Karpas-422 (cell line): ENCODE measurements at places on chromosomes 2 and 18.
A peak's percentile ranks its signal among the peaks of the same experiment; 100 is the strongest.

DNA sequence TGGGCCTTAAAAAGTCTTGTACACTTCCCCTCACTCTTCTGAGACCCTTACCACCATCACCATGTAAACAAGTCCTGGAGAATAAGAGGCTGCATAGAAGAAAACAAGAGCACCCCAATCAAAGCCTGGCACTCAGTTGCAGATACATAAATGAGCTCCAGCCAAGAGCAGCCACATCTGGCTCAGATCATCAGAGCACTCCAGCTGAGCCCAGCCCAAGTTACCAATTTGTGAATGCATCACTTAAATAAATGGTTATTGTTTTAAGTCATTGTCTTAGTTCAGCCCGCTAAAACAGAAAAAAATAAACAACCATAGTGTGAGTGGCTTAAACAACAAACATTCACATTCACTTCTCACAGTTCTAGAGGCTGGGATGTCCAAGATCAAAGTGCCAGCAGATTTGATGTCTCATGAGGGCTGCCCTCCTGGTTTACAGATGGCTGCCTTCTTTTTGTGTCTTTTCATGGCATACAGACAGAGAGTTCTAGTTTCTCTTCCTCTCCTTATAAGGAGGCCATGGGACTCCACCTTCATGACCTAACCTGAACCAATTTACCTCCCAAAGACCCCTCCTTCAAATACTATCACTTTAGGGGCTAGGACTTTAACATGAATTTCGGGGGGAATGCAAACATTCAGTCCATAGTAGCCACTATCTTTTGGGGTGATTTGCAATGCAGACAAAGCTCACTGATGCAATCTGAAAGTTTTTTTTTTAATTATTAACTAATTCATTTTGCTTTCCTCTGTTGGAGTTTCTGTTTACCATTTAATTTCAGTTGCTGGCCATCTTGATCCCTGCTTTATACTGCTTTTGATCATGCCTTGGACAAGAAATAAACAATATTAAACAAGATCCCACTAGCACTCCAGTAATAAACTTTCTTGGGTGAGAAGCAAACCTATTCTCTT, 187.5 kb upstream of the ACVR2A start:
- no peak for DNase-seq

GRCh38 chr2:237344942-237345341, 69.0 kb downstream of the COL6A3 start:
- no peak for DNase-seq

- DNase-seq = no peak
These were observed 26.8 kb upstream of the SCRN3 start for GRCh38 chr2:174368691-174369090.

DNA sequence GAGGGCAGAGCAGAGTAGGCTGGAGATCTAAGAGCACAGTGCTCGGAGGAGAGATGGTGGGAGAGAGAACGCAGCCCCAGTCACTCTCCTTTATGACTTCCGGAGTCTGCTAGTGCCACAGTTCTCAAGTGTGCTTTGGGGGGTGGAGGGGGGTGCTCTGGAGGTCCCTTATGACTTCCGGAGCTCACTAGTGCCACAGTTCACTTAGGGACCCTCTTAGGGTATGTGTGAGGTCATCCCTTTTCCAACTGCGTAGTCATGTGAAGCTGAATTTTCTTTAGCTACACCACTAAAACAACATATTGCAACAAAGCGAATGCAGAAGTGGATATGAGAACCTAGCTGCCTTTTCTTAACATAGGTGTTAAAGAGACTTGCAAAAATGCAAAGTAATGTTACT, 153.7 kb upstream of the KCTD1 start:
- DNase-seq = no peak

GRCh38 chr2:149679286-149679685, 91.7 kb upstream of the MMADHC start:
- no peak for DNase-seq

DNA sequence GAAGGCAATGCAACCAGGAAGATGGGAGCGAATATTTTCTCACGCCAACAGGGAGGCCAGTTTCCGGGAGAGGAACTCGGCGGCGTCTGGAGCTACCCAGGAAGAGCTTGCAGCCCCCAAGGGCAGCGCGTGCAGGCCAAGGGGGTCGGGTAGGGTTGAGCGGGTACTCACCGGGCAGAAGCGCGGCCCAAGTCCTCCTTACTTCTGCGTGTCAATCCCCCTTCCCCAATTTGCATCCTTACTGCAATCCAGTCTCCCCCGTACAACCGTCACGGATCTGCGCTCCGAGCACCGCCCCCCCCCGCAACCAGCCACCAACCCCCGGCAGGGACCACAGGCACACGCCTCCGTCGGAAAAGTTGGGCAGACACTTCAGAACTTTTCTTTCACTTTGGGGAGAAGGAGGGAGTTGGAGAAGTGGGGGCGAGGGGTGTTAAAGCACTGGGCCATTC, 1.3 kb downstream of the ATP8B1 start:
- no peak for DNase-seq

- DNase-seq = no peak
These were observed 62.8 kb downstream of the HDAC4 start for GRCh38 chr2:239337877-239338484.

DNA sequence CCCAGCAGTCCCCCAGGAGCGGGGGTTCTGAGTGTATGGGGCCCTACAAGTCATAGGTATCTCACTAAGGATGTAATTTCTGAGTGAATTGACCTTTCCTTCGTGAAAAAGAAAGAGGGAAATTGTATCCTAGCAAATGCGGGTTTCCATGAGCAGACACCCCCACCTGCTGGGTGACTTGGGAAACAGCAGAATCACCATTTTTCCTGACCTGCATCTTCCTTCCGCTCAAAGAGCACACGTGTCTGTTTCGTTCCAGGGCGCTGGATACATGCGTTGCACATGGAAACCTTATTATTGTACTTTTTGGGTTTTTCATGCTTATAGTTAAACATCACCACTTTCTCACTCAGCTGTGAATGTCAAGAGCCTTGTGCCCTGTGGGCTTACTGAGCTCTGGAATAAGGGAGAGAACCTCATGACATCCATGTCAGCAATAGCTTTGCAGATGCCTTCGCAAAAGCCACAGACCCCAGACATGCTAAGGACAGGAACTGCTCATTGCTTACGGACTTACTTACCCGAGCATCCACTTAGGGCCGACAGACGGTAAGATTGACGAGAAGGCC, 132.8 kb downstream of the TPO start:
- DNase-seq = peak; percentile 69

DNA sequence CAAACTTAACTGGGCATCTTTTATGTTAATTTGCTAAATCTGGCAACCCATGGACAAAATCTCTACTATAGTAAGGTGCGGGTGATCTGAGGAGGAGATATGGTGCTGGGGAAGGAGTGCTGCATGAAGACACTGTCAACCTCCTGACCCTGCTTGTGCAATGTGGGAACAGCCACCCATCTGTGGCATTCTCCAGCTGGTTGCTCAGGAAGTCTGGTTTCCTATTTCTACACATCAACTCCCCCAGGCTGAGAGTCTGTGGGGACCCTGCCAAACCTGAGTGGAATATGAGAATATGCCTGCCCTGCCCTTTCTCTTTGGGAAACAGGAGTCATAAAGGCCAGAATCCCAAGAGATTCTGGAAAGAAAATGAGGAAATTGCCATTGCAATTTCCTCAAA, 60.1 kb upstream of the PAX3 start:
- no peak for DNase-seq

DNA sequence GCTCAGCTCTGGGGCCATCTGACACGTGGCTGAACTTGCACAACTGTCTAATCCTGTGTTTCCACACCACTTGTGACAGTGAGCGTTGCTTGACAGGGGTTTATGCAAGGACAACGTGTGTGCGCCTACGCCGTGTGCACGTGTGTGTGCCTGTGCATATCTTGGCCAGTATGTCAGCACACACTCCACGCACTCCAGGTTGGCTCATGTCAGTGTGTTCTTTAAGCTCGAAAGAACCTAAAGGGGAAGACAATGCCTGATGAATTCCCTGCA, 85.6 kb upstream of the SALL3 start:
- no peak for DNase-seq

DNA sequence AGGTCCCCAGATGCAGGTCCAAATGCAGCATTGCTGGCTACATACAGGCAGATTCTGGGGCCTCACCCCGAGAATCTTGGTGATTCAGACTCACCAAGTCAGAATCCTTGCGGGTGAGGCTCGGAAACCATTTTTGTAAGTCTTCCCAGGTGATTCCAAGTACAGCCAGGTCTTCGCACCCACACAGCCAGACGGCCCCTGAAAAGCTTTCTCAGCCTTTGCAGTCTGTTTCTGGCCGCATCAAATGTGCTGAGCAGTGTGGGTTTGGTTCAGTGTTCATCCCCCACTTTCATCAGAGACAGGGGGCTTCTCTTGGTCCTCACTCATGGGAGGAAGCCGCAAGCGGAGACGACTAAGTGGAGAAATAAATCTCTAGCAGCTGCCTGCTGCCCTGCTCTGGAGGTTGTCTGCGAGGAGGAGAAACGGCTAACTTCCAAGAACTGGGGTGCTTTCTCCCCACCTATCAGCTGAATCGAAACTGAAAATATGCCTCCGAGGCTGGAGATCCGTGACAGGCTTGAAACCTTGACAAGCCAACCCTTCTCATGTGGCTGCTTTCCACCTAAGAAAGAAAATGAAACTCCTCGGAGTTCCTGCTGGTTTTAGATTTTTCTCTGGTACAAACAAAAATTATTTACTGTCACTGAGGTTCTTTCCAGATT, 8.9 kb upstream of the TMEM185B start:
- peak; percentile 48 for DNase-seq

DNA sequence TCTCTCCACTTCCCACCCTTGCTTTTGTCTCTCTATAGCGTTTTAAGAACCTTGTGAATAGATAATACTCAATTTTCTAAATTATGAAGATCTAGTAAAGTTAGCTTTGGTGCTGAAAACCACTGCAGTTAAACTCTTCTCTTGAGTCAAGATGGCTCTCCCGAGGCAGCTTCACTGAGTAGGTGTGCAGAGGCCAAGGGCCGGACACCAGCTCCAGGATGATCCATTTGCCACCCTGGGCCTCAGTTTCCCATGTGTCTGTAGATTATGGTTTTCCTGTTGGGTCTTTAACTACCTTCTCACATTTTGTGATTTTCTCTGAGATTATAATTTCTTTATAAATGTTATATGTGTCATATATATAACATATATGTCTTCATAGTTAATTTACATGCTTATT, 68.5 kb upstream of the SH3RF3 start:
- DNase-seq = peak; percentile 20

DNA sequence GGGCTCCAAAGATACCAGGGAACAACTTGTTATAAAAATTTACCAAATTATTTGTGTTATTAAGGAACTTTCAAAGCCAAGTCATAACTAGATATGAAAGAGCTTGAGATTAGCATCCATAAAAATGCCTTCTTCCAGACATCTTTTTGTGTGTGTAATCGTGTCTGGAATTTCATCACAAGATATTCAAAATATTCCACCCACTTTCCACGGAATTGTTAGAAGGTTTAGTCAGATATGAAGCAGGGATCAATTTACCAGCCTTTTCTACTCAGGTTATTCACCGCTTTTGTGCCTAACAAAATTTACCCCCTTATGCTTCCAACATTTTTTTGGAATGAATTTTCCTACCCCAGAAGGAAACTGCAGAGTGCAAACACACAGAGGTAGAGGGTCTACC, 130.2 kb upstream of the ACVR2A start:
- DNase-seq = no peak

- no peak for DNase-seq
These were observed 78.0 kb upstream of the NFATC1 start for GRCh38 chr18:79317703-79318102.

GRCh38 chr2:86221066-86221684, 21.9 kb downstream of the MRPL35 start:
- DNase-seq = peak; percentile 92

DNA sequence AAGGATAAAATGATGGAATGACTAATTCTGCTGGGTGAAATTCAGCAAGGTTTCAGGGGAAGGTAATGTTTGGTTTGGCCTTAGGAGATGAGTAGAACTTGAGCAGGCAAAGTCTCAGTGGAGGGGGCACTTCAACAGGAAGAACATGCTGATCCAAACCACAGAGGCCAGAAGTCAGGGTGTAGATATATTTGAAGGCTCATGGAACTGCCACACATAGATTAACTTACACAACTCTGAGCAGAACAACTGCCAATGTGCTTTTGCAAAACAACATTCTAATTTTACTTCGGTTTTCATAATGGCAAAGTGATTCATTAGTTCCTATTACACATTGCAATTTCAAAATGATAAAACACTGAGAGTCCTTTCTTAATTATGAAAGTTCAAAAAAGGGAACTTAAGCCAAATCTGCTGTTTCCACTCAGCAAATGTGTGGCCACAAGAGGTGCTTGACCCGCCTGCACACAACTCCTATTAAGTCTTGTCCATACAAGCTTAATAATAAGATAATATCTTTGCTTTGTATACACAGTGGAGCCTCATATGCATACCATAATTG, 284.8 kb downstream of the MREG start:
- DNase-seq = peak; percentile 51

DNA sequence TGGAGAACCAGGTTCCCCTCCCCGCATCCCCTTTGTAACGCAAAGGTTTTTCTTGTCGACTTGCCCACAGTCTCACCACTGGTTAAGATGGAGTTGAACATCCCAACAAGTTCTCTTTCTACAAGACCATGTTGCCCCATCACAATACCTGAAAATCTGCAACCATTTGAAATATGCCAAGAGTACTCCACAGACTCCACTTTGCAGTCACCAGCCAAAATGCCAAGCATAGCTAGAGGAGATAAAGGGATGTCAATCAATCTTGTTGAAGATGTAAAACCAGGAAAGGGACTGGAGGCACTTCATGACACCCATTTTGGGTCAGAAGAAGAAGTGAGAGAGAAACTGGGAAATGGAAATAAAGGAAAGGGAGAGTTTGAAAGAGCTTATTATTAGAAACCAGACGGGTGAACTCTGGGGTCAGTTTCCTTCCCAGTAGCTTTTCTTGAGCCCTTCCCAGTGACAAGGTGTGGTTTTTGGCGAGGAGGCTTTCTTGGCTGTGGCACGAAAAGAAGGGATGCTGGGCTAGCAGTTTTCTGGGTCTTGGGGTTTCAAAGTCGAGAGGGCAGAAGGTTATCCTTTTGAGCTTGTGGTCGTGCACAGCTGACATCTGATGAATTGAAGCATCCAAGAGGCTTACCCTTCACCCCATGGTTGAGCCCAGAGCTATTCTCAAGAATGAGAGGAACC, 79.3 kb downstream of the ACAA2 start:
- DNase-seq = no peak
